ENCODE measurements at places on chromosomes 12 and 14.

- no peak for DNase-seq
These were observed 217.4 kb downstream of the ACSS3 start for GRCh38 chr12:81295251-81295650.

GRCh38 chr14:51129130-51129529, 34.2 kb upstream of the TRIM9 start:
- no peak for DNase-seq

DNA sequence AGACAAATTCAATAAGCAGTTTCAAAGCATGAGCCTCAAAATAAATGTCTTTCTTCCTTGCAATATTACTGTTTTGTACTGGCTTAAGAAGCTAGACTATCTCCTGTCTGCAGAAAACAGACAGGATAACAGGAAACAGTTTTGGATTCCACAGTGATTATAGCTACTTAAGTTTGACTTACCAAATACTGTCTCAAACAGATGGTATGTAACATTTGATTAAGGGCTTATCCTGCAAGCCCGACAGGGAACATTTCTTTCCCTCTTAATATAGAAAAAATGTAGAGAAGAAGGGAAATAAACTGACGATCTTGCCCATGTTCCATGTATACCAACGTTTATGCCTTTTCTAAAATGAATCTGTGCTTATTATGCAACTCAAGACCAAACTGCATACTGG, 179.9 kb upstream of the EEA1 start:
- no peak for DNase-seq

GRCh38 chr12:123071099-123071800, 79.6 kb downstream of the PITPNM2 start:
- DNase-seq, result no peak

GRCh38 chr12:40727774-40728483, 35.7 kb downstream of the CNTN1 start:
- no peak for DNase-seq

- no peak for DNase-seq
These were observed 394.1 kb downstream of the BCAT1 start for GRCh38 chr12:24554612-24555295.

Data from GM04503 (cell line).